GM06990 (cell line): ENCODE measurements at places on chromosomes 7 and 10.

DNA sequence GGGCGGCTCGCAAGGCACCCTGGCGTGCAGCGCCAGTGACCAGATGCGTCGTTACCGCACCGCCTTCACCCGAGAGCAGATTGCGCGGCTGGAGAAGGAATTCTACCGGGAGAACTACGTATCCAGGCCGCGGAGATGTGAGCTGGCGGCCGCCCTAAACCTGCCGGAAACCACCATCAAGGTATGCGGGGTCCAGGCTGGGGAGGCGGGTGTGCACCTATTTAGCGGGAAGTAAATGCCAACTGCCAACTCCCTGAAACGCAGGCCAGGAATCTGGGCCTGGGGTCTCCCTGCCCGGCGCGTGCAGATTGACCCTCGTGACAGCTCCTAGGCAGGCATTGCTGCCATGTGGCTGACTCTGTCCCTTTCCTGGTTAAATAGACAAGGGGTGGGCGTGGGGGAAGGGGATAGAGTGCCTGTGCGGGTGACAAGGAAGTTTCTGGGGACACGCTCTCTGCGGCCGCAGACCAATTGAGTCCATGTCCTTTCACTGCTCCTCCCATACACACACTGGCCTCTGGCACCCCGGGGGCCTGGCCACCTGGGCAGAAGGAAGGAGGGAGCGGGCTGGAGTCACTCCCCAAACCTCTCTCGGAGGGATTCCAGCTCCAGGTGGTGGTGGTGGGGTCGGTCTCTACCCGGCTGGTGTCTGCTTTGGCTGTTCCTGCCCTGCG lies 2.7 kb downstream of the EVX1 start:
- DNase-seq: no peak

- no peak for DNase-seq
Observed at GRCh38 chr7:31076051-31076450, 23.9 kb downstream of the ADCYAP1R1 start.

DNA sequence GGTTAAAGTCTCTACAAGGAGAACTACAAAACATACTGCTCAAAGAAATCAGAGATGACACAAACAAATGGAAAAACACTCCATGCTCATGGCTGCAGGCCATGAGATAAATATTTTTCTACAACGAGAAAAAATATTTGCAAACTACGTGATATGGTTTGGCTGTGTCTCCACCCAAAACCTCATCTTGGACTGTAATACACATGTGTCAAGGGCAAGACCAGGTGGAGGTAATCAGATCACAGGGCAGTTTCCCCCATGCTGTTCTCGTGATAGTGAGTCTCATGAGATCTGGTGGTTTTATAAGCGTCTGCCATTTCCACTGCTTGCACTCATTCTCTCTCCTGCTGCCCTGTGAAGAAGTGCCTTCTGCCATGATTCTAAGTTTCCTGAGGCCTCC lies 57.8 kb downstream of the COA1 start:
- DNase-seq: no peak

- DNase-seq: no peak
Observed at GRCh38 chr7:90560730-90561129, 35.4 kb upstream of the CDK14 start.

DNA sequence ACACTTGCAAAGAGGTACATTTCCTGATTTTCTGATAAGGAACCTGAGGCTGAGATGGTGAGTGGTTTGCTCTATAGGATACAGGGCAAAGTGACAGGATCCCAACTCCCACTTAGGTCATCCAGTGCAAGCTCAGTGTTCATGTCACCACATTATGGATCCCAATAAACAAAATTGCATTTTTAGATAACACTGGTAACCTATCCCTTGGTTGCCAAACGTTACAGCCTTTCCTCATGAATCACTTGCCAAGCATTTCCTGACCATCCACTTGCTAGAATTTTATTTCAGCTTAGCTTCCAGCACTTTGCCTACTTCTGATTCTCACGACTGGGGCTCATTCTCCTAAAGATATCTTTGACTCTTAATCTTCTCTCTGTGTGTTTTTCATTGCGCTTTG lies 131.4 kb upstream of the ODAD2 start:
- no peak for DNase-seq

GRCh38 chr7:17041324-17041723 lies 159.5 kb upstream of the AGR3 start:
- DNase-seq: no peak
